Activated naive CD8-positive, alpha-beta T cell treated with anti-CD3 and anti-CD28 coated beads, Interleukin-2, amount 50 U/mL, for 16 hours (primary cell): ENCODE measurements at places on chromosomes 5 and 9.

GRCh38 chr5:157345485-157345884, 79.6 kb downstream of the CYFIP2 start:
- DNase-seq: no peak

GRCh38 chr9:5543875-5544702, 33.8 kb downstream of the PDCD1LG2 start:
- no peak for DNase-seq

- no peak for DNase-seq
Measured at GRCh38 chr5:56605231-56605630, 210.1 kb upstream of the MAP3K1 start.

DNA sequence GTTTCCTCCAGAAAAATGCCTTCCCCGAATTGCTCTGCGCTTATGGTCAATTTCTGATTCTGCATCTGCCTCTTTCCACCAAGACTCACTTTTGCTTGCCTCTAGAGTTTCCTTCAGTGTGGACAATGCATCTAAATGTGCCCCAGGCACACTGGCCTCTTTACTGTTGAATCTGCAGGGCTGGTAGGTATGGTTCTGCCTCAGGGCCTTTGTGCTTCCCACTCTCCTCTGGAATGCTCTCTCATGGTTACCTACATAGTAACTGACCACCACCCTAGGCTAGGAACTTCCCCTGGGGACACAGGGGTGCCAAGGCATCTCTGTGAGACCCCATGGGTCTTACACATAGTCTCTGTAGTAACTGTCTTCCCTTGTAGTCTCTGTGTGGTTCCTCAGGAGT, 1258.6 kb downstream of the CDH12 start:
- no peak for DNase-seq

- no peak for DNase-seq
Measured at GRCh38 chr5:74482990-74483389, 157.5 kb downstream of the ENC1 start.

- DNase-seq: no peak
Measured at GRCh38 chr9:36948051-36948450, 86.0 kb downstream of the PAX5 start.

- DNase-seq: no peak
Measured at GRCh38 chr5:7329141-7329540, 66.8 kb upstream of the ADCY2 start.

DNA sequence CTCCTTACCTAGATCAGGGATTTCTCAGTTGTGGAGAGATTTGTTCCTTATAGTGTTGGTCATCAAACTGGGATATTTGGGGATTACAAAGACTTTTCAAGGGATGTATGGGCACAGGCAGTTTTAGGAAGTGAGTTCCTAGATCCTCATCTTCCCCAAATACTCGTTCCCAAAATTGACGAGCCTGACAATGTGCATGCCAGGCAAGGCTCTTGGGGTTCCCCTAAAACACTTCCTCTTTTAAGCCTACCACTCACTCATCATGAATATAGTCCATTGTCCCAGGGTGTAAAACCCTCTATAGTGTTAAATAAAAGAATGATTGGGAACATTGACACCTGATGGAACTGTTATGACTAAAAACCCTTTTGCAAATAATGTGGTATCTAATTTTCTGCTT, 26.4 kb downstream of the PDCD1LG2 start:
- DNase-seq: no peak

- DNase-seq: no peak
Measured at GRCh38 chr5:133927300-133928180, 40.9 kb downstream of the C5orf15 start.
